Progenitor cell of endocrine pancreas (in vitro differentiated cells): ENCODE measurements at places on chromosomes 13 and 19. TPM values are rescaled to one million over a fixed set of nuclear protein-coding genes. Genes with fewer than 3 reads are reported as not detected.

GRCh38 chr19:31506102-31506501 lies 156.9 kb upstream of the TSHZ3 start:
- no peak for DNase-seq

DNA sequence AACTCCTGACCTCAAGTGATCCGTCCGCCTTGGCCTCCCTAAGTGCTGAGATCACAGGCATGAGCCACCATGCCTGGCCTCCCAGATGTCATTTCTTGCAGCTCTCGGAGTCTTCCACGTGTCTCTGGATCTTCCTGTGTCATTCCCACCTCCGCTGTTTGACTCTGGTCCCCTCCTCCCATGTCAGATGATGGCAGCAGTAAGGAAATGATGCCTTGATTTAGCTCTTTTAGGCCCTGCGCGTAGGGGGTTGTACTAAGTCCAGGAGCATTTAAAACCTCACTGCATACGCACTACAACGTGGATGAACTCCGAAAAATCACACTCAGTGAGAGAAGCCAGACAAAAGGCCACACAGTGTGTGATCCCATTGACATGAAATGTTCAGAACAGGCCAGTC lies 113.1 kb downstream of the GNG7 start:
- no peak for DNase-seq

- DNase-seq: no peak
Measured at GRCh38 chr19:50058425-50058824, 32.6 kb downstream of the ZNF473 start.

DNA sequence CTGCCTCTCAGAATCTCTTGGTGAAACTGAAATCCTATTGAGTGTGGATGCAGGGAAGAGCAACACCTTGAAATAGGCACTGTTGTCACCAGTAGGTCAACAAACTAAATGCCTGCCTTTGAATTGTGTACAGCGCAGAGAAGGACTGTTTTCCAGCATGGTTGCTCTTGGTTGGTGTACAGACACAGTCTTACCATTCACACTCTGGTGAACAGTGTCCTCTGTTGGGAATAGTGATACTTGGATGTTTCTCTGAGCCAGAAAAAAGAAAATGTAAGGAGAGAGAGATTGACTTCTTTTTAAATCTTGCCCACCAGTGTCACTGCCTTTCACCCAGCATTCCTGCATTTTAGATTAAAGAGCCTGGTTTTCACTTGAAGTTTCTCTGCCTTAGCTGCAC lies 179.7 kb downstream of the STK24 start:
- DNase-seq: no peak

DNA sequence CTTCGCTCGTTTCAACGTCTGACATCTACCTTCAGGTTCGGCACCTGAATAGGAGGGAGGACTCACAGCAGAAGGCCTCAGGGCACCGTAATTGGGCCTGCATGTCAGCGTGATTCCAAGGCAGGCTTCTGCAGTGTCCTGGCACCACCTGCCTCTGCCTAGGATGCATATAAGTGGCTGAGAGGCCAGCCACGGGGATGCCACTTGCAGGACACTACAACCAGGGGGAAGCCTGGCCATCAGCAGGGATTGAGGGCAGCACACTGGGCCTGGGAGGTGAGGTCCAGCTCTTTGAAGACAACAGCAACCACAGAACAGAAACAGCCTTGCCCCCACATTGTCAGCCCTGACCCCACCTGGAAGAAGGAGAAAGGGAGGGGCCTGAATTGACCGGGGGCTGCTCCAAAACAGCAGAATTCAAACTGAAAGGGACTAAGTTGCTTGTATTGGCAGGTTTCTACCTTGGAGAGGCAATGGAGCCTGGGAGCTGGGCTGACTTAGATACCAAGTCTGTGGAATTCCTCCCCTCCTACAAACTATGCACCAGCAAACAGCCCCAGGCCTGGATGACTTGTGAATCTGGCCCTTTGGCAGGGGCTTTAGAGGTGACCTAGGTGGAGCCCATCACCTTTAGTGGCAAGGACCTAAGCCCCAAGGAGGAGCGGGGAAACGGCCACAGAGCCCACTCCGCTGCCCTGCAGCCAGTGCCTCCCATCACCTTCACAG lies 34.1 kb upstream of the POMP start:
- DNase-seq: no peak

DNA sequence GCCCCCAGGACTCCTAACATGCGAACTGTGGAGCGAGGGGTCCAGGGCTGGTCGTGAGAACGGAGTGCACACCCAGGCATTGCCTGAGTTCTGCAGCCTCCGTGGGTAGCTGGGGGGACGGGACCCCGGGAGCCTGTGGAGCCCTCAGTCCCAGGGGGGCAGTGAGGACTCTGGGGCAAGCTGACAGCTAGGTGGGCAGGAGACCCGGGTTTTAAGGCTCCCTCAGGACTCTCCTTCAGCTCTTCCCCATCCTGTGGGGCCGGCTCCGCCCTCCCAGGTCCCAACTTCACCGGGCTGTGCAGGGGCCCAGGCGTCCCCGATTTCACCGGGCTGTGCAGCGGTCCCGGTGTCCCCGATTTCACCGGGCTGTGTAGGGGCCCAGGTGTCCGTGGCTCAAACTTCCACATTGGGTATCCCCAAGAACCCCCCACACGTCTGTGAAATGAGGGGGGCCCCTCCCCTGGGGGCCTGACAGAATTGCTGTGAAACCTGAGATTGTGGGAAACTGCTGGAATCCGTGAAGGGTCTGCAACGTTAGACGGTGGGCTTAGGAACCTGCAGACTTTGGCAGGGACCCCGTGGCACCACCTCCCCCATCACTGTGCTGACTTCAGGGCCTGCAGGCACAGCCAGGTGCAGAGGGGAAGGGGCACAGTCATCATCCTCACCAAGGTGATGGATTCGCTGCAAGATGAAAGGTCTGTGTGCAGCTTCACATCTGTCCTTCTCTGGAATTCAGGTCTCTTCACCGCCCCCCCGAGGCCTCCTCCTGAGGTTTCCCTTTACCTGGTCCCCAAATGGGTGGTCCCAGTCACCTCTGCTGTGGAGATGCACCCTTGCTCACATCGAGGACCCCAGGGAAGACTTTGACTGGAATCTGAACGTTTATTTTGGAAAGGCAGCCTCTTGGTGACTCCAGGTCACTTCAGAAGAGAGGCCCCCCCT lies 73.2 kb upstream of the MCF2L start:
- DNase-seq: no peak

DNA sequence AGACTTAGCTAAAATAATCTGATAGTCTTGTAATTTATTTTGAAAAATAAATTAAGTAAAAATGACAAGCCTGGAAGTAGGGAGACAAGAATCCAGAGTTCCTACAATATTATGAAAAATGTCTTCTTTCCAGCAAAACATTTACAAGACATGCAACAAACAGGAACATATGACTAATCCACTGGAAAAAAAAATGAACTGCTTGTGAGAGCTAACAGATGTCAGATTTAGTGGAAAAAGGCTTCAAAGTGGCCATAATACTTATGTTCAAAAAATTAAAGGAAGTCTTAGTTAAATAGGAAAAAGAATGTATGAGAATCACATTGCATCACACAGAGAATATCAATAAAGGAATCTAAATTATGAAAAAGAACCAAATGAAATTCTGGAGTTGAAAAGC lies 2082.0 kb upstream of the PCDH20 start:
- no peak for DNase-seq

DNA sequence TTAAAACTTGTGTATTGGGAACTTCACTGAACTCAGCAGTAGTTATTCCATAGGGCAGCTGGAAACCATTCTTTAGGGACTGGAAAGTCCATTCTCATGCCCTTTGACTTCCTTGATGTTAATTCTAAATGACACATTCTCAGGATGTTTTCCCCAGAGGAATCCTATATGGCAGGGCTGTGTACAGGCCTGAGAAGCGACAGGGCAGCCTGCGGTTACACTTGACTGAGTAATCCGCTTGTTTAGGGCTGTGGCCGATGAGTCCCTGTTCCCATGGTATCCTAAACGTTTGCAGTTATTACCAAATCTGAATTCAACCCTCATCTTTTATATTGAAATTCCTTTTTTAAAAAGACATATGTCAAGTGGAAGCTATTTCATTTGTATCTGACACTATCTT lies 83.5 kb downstream of the COL4A2 start:
- DNase-seq: no peak

- DNase-seq: no peak
Measured at GRCh38 chr19:53912653-53913052, 3.6 kb downstream of the CACNG7 start.

The LYPD5 gene
- not detected in 2 replicates for total RNA-seq

The SSC5D gene
- total RNA-seq: 1.1 and 1.6 TPM in 2 replicates

The CYP2S1 gene
- 4.0 and 5.8 TPM in 2 replicates for total RNA-seq

The ZNF568 gene
- 9.0 and 10.3 TPM in 2 replicates for total RNA-seq

The S1PR2 gene
- total RNA-seq: 17.9 and 19.2 TPM in 2 replicates

The SBK2 gene
- 1.9 and 2.3 TPM in 2 replicates for total RNA-seq

The JAK3 gene
- total RNA-seq: 0.74 and 0.95 TPM in 2 replicates

The LYPD3 gene
- 0.47 and 0.60 TPM in 2 replicates for total RNA-seq

The ADAMTSL5 gene
- total RNA-seq: 2.3 and 4.8 TPM in 2 replicates
